ENCODE measurements at places on chromosomes 2 and 18.

GRCh38 chr2:71887196-71887595, 260.5 kb downstream of the CYP26B1 start:
- no peak for DNase-seq

DNA sequence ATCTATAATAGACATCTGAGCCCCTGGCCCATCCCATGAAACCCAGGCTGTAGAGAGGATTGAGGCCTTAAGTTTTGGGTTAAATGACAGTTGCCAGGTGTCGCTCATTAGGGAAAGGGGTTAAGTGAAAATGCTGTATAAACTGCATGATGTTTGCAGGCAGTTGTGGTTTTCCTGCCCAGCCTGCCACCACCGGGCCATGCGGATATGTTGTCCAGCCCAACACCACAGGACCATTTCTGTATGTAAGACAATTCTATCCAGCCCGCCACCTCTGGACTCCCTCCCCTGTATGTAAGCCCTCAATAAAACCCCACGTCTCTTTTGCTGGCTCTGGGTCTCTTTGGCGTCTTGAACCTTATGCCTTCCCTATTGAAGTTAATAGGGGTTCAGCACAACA, 110.7 kb downstream of the XRCC5 start:
- DNase-seq = no peak

- DNase-seq = no peak
Observed at GRCh38 chr18:55651236-55651635, 63.2 kb upstream of the TCF4 start.

GRCh38 chr2:198168651-198169050, 364.3 kb downstream of the PLCL1 start:
- no peak for DNase-seq

- DNase-seq = no peak
Observed at GRCh38 chr18:13022644-13023043, 31.5 kb downstream of the CEP192 start.

DNA sequence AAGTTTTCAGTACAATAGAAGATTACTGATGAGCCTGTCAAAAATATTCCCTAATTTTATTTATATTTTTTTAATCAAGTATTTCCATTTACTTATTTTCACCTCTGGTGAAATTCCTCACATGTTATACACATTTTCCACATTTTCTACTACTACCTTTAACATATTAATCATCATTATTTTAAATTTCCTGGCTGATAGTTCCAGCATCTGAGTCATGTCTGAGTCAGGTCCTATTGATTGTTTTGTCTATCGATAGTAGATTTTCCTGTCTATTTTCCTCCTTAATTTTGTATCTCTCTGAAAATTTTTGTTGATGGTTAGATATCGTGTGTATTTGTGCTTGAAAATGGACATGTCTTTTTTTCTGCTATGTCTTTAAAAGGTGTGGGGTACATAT, 211.8 kb upstream of the DSEL start:
- DNase-seq = no peak

DNA sequence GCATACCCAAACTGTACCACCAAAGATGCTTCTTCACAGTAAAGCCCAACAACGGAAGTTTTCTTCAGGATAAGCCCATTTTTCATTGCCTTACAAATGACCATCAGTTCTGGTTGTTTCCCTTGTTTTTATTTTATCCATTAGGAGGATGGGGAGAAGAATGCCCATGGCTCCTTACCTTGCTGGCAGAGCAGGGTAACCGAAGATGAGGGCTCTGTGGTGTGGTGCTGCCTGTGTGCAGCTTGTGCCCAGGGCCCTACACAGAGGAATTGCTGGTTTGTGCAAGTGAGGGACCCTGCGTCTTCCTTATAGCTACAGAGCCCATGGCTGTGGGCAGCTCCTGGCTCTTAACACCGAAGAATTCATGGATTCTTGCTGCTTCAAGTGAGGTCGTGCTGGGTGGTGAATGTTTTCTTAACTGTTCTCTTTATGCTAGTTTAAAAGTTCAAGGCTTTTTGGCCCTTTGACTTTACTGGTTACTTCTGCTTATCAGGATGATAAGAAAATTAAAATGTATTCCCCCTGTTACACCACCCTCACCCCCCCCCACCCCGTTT, 110.6 kb downstream of the MAP4K4 start:
- DNase-seq = no peak

Data from activated naive CD4-positive, alpha-beta T cell (primary cell).